A549 (cell line): ENCODE measurements at places on chromosomes 1 and 21. TPM values are rescaled to one million over a fixed set of nuclear protein-coding genes. Genes with fewer than 3 reads are reported as not detected.

GRCh38 chr21:39422527-39423241 is 22.9 kb downstream of the LCA5L start:
- no peak for DNase-seq

DNA sequence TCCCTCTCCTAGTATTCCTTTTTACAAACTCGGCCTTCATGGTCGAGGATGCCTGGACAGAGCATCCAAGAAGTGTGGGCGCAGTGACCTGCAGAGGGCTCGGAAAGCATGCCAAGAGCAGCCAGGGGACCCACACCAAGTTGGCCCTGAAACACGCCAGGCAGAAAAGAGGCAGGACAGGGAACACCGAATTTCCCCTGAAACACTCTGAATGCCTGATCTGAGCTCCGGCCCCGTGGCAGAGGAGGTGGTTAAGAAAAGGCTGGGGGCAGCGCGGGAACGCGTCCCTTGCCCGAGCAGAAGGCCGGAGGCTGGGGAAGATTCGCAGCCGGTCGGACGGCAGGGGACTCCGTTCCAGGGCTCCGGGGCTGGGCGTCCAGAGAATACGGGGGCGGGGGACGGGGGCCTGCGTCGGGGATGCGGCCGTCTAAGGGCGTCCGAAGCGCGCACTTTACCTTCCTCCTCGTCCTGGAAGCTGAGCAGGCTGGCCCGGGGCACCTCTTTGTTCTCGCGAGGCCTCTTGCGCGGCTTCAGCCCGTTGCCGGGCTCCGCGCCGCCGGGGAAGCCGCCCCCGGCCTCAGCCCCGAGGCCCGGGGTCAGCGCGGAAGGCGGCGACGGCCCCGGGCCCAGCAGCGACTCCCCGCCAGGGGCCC is 558 bp downstream of the PAXBP1 start:
- DNase-seq, result peak; percentile 20

DNA sequence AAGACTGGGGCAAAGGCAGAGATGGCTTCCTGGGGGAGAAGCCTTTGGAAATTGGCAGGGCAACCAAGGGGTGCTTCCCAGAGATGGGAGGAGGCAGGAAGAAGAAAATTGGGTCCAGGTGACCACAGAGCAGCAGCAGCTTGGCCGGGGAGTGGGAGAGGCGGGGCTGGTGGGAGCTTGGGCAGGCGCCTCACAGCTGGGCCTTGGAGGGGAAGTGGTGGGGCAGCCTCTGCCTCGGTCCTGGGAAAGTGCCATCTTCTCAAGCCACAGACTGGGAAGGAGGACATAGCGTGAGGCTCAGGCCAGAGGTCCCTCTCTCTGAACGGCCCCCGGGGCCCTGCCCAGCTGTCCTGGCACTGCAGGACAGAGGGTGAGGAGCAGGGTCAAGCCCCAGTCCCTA is 24.0 kb upstream of the WASF2 start:
- DNase-seq, result no peak

The KRTAP19-6 gene
- polyA plus RNA-seq, result not detected in 3 replicates

DNA sequence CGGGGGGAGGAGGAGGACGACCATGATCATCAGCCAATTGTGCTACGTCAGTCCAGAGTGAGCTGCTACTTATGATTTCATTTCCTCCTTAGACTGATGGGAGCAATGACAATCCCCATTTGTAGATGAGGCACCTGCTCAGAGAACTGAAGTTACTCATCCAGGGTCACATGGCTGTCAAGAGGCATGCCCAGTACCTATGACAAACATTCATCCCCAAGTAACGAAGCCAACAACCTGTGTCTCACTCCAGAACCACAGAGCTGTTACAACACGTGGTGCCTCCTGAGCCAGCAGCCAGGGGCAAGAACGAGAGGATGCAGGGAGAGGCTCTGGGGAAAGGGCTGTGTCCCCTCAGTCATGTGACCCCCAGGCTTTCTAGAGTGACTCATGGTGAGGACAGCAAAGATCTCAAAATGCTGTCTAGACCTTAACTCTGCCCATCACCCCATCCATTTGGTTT is 93.6 kb downstream of the SIM2 start:
- peak; percentile 16 for DNase-seq

DNA sequence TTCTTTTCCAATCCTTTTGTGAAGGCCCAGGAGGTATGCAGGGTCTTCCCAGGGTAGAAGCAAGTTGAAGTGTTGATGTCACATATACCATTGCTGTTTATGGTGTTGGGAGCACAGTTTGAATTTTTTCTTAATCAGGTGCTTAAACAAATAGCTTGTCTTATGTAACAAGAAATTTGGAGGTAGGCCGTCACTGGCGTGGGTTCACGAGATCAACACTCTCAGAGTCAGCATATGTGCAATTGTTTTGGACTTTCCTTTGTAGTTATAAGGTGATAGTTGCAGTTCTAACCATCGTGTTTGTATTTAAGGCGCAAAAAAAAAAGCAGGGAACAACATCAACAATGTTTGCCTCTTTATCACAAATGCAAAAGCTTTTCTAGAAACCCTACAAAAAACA is 13.3 kb downstream of the FNBP1L start:
- DNase-seq, result no peak
